Trophoblast cell (in vitro differentiated cells and primary cell): ENCODE measurements at places on chromosomes 7 and 10.

DNA sequence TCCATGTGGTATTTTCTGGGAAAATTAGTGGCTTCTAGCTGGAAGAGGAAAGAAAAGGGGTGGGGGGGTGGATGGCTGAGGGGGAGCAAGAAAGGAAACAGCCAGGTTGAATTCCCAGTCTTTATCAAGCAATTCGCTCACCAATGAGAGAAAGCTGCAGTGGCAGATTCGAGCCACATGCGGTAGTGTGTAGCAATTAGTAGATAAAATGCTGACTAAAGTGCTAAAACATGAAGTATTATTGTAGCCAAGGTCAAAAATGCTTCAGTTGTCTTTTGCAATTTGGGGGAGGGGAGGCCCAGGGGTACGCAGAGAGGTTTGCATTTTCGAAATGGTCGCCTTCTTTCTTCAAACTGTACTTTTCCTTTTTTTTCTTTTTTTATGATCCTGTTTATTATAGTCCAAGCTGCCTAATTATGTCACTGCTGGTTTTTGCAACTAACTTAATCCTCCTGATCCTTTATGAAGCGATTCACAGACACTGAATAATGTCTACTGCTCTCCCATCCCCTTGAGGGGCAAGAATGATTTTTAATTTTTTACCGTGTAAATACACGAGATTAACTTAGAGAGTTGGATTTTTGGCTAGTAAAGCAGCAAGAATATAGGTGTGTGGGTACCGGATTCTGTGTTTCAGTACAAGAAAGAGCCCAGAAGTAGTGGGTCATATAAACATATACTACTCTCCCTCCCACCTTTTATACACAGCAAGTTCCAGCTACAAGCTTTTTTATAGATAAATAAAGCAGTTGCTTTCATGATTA, 3.6 kb upstream of the ARID5B start:
- peak; percentile 14 for DNase-seq

DNA sequence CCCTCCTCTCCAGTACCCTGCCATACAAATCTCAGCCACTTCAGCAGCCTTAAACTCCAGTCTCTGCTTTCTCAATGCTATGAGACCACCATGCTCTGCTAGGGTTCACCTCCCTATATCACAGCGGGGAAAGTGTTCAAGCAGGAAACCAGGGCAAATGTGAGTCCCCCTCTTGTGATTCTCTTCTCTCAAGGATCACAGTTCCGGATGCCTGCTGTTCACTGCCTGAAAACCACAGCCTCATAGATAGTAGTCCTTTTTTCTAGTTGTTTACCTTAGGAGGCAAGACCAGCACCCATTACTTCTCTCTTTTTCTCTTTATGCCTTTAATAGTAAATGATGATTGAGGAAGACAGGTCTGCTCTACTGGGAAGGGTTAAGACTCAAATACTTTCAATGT, 100.8 kb downstream of the SGMS1 start:
- no peak for DNase-seq

DNA sequence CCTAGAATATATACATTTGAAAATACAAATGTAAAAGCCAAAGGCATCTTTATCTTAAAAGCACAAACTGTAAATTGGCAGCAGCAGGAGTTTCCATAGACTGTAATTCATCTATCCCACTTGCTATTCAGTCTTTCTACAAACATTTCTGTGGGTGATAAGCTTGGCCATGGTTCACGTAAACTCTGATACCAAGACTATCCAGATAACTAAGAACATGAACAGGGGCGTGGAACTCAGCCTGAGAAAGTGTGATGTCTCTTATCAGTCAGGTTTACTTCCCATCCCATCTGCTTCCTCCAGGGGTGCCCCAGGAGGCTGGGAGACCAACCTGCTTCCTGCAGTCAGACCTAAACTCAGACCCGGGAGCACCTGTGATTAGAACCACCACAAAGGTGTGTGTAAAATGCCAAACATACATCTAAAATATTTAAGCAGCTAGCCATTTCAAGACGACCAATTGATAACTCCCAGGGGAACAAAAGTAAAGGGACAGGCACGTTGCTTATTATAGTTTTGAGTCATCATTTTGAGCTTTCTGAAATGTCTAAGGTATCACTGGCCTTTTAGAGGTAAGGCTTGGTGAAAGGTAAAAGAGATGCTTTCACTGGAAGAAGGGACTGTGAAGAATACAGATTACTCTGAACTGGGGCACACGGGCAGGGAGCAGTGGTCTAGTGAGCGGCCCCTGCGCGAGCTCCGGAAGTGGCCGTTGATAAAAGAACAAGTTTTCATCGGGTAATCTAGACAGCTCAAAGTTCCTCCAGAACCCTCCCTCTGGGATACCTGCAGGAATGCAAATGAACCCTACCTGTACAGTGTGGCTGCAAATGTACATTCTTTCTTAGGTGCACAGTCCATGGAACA, 51.5 kb downstream of the RSU1 start:
- DNase-seq, result peak; percentile 65

GRCh38 chr7:28533731-28534531, 121.6 kb downstream of the CREB5 start:
- DNase-seq, result no peak

DNA sequence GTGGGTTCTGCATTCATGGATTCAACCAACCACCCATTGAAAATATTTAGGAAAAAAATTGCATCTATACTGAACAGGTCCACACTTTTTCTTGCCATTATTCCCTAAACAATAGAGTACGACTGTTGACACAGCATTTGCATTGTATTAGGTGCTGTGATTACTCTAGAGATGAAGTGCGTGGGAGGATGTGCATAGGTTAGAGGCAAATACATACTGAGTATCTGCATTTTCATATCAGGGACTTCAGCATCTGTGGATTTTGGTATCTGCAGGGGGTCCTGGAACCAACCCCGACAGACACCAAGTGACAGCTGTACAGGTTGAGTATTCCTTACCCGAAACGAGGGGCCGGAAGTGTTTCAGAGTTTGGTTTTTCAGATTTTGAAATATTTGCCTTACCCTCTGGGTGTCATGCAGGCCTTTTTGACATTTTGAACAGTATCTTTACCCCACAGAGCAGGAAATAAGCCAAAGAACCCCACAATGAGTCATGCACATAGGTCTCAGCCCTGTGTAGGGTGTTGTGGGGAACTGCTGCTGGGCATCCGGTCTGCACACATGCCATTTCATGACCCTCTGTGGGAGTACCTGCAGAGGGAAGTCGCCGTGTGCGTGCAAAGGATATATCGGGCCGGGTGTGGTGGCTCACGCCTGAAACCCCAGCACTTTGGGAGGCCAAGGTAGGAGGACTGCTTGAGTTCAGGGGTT, 14.5 kb downstream of the NUDT5 start:
- DNase-seq, result no peak

DNA sequence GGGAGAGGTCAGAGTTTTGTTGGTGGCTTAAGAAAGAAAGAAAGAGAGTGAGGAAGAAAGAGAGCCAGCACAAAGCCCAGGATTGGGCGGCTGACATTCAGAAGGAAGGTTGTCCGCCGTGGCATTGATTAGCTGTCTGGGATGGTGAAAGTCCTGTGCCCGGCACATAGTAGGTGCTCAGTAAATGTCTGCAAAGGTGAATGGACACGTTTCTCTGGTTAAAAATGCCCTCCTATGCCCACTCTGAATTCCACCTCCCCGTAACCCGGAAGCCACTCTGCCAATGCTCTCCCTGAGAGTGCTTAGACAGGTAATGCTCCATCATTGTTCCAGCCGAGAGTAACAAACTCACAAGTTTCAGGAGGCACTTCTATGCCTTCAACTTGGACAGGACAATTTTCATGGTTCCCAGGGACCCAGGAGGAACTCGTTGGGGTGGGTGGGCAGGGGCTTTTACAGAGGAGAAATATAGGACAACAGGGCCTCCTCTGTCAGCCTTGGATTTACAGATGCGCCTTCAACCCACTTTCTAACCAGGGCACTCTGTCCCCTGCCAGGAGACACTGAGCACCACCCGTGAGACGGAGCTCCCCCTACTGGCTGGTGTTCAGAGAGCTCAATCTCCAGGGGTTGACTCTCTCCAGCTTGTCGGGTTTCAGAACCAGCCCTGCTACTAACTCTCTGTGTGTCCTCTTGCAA, 411.5 kb upstream of the ZMIZ1 start:
- DNase-seq, result peak; percentile 47

DNA sequence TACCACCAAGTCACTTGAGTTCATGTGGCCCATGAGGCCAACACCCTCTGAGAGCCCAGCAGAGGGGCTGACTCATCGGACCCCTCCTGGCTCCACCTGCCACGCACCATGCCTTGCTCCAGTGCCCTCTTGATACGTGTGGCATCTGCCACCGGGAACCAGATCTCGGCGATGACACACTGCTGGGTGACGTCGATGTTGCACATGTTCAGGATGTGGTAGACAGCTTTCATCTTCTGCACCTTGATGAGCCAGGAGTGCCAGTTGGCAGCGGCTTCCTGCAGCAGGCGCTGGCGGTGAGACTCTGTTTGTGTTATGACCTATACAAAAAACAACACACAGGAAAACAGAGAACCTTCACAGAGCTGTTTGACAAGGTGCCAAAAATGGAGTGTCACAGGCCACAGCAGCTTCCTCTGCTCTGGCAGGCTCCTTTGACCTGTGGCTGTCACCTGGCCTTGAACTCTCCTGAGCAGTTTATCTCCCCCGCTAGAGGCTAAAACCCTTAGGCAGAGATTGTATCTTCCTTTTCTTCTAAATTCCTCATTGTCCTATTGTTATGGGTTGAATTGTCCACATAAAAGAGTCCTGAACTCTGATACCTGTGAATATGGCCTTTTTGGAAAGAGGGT, 45.2 kb upstream of the TMEM213 start:
- DNase-seq, result peak; percentile 37

GRCh38 chr7:69645683-69646082, 47.4 kb downstream of the AUTS2 start:
- DNase-seq, result no peak

- peak; percentile 39 for DNase-seq
Measured at GRCh38 chr10:34884272-34884952, 69.3 kb upstream of the PARD3 start.

- no peak for DNase-seq
Measured at GRCh38 chr10:50540069-50540825, 83.5 kb downstream of the SGMS1 start.

- no peak for DNase-seq
Measured at GRCh38 chr10:124588736-124589490, 127.3 kb downstream of the LHPP start.

DNA sequence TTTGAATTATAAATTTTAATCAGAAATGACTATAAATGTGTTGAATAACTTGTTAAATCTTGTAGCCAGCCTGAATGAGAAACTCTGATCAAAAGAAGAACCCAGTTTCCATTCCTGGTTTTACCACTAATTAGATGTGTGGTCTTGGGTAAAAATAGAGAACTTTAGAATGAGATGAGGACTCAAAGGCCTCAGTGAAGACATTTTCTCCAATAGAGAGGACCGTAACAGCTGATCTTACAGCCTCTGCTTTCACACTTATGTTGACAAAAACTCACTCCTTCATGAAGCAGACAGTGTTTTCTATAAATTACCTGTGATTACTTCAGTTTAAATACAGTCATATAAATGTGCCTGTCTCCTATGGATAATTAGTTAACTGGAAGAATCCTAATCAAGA, 200.1 kb upstream of the MEOX2 start:
- DNase-seq, result no peak

DNA sequence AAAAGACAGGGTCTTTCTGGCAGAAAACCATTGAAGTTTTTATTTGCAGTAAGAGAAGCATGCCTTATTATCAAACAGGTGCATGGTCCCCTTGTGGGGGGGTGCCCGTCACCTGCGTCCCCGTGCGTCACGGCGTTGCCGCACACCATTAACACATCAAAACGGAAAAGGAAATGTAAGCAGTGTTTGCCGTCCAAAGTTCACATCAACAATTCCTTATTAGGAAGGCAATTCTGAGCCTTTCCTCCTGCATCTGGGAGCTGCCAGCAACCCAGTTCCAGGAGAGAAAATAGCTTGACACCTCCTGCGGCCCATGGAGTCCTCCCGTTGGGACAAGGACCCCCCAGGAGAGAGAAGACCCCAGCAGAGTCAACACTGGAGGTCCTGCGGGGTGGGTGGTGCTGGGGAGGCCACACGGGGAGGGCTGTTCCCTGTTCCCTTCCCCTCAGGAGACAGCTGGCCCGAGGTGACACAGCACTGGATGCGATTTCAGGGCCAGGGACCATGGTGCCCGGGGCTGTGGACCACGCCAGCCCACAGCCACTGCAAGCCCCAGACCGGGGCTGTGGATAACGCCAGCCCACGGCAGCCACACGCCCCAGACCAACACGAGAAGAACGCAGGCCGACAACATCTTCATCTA, 39.5 kb downstream of the DIP2C start:
- no peak for DNase-seq

- peak; percentile 30 for DNase-seq
Measured at GRCh38 chr10:29712108-29712507, 77.3 kb upstream of the SVIL start.

- DNase-seq, result peak; percentile 93
Measured at GRCh38 chr7:143492043-143492471, 14.4 kb downstream of the TAS2R41 start.

DNA sequence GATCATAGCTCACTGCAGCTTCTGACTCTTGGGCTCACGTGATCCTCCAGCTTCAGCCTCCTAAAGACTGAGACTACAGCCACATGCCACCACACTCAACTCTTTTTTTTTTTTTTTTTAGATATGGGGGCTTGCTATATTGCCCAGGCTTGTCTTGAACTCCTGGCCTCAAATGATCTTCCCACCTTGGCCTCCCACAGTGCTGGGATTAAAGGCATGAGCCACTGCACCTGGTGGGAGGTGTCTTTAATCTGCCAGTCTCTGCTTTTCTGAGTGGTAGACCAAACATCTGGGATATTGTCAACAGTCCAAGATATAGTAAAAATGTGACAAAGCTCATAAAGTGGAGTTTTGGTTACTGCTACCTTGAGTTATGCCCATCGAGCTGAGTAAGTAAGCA, 104.9 kb upstream of the FOXP2 start:
- DNase-seq, result no peak

GRCh38 chr7:26307226-26307625, 15.6 kb downstream of the SNX10 start:
- peak; percentile 49 for DNase-seq

- DNase-seq, result no peak
Measured at GRCh38 chr7:129122078-129122750, 22.3 kb upstream of the TSPAN33 start.

- no peak for DNase-seq
Measured at GRCh38 chr7:151851782-151852181, 25.1 kb downstream of the PRKAG2 start.

DNA sequence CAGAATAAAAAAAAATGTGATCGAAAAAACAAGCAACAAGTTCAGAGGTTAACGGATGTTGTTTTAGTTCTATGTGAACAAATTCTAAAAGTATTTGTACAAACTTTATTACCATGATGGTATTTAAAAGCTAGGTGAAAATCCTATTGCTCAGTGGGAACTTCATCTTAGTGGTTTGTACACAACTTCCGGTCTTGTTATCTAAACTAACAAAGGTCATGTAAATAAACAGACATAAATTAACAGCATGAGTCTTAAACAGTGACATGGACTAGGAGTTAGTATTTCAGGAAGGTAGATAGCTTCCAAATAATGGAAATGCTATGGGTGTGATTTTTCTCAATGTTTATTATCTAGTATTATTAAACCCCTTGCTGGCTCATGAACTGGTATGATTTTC, 83.8 kb downstream of the SPAG6 start:
- DNase-seq, result no peak
